ENCODE measurements at places on chromosomes 1 and 21.

- DNase-seq = peak; percentile 9
Measured at GRCh38 chr1:23483321-23484252, at the start of gene ASAP3. Gene ASAP3 (minus strand): TSS chr1:23484179. CDS start chr1:23484133, 46 bp downstream.

DNA sequence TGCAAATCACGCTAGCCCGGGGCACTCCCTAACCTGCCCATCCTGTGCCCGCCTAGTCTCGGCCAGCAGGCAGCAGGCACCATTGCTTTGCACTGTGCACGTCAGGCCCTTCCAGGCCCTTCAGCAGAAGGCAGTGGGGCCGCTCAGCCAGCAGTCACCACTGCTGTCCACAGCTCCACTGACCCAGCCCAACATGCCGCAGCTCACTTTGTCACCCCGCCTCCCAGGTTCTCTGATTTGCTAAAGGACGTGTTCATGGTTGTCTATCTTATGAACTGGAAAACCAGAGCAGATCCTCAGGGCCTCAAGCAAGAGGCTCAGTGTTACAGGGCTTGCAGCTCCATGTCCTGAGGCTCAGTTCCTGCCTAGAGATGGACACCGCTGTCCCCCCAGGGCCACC lies 14.2 kb upstream of the SPOCD1 start:
- no peak for DNase-seq

- no peak for DNase-seq
Measured at GRCh38 chr1:103250441-103250861, 142.1 kb upstream of the COL11A1 start.

GRCh38 chr1:17403081-17403480 lies 31.1 kb downstream of the PADI6 start:
- DNase-seq = no peak

DNA sequence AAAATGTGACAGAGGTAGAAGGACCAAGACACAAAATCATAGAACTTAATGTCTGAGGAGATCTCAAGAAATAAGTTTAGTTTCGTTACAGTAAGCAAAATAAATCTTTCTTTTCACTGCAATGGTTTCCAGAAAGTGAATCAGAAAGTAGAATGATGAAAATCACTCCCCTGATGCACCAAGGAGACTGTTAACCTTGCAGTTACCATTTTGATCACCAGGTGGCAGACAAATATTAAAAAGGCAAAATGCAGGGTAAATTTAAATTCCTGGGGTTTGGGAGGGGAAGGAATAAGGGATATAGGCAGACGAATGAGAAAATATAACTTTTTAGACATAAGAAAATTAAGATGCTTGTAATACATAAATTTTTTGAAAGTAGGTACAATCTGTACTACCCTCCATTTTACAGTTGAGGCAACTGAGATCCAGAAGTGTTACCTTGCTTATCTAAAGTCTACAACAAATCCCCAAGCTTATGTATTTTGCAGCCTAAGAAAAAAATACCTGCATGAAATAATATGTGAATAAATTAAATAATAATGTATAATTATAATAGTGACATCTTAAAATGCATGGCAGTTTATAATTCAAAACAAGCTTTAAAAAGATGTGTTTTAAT lies 253.2 kb downstream of the CRB1 start:
- DNase-seq = peak; percentile 15

DNA sequence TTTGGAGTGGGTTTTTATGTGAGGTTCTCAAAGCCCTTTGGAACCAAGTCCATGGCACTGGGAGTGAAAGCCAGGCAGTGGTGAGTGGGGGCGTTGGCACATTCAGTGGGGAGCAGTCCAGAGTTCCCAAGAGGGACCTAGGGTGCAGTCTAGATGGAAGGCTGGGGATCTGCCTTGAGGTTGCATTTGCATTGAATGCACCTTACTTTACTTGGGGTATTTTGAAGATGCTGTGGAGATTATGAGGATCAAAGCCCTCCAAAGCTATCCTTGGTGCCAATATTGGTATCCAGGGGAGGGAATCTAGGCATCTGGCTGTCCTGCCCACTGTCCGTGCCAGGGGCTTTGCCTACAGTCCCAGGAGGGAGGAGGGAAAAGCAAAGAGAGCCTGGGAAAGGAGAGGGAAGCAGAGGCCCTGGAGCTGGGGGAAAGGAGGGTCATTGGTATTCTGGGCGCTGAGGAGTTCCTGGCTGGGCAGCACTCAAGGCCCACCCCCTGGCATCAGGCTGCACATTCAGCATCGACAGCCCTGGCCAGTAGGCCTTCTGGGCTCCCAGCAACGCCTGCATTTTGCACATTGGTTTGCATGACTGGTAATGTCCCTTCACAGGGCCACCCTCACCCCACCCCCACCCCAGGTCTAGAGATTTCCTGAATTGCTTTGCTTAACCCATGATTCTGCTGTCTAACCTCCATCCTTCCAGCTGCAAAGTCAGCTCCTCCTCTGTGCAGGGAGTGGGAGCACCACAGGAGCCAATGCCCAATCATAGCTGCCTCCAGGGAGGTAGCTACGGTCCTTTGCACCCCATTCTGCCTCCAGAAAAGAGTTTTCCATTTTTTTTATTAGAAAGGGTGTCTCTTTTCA lies 843 bp upstream of the BCAN start:
- DNase-seq = no peak

GRCh38 chr1:21188235-21188634 lies 11.5 kb upstream of the EIF4G3 start:
- no peak for DNase-seq

DNA sequence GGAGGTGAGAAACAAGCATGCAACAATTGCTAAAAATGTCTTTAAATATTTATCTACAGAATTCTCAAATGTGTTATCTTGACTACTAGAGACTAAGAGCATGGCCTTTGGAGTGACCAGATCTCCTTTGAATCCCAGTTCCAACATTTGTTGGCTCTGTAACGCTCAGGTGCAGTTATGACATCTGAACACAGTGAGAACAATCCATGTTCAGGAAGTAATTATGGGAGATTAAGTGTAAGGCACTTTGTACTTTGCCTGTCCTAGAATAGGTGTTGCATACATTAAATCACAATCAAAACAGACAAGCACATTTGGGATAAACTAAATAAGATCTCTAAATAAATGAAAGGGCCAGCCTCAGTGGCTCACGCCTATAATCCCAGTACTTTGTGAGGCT lies 454.5 kb downstream of the SMYD3 start:
- no peak for DNase-seq

- no peak for DNase-seq
Measured at GRCh38 chr1:3435666-3436065, 18.8 kb upstream of the ARHGEF16 start.

DNA sequence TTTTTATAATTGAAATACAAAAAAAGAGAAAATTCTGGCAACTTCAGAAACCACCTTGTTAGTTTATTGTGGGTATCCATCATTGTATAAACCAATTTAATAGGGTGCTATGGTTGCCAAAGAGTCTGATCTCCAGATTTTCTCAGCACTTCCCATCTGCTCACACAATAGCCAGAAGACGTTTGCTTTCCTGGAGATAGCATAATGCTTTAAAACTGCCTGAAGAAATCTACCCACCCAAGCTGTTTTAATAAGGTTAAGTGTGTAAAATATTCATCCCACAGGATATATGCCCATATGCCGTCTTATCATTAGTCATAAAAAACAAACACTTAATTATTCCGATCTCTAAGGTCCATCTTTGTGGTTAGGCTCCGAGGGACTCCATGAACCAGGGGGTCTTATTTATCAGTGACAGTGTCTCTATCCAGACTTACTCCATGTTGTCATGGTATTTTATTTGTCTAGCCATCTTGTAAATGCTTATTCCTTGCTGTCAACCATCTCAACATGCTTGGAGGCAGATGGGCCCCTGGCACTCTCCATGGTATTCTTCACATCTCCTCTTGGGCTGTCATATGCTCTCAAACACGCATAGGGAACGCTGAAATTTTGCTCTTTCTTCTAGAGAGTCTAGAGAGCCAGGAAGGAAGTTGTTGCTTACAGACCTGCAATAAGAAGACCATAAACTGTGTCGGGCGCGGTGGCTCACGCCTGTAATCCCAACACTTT lies 58.5 kb downstream of the MAP10 start:
- DNase-seq = no peak

DNA sequence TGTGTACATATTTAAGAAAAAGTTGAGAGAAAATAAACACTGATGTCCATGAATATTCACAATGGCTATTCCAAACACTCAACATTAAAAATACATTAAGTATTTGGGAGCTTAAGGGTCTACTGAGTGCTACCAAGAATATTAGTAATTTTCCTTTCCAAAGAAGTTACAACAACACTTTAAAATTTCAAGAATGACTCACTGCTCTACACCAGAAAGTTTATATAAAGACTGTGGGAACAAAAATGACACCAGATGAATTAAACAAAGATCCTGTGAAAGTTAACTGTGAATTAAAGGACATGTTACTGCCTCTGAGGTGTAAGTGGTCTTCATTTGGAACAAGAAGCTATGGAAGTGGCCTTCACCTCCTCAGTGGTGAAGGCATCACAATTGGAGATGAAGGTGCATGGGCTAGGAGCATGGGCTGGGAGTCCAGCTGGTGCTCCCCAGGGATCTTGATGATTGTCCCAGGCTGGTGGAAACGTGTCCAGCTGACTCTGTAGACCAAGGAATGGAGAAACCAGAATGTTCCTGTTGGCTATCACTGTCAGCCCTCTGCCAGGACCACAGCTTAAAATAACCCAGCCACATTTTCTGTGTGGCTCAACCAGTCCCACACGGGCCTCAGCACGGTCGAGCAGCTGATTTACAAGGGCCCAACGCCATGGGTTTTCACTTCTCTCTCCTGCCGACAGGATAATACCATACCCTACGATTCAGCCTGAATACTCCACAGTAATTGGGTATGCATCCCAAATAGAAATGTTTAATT lies 28.8 kb downstream of the TAF5L start:
- no peak for DNase-seq

- DNase-seq = no peak
Measured at GRCh38 chr1:8411803-8412182, 93.9 kb downstream of the SLC45A1 start.

- no peak for DNase-seq
Measured at GRCh38 chr1:70504176-70504820, 93.2 kb downstream of the CTH start.

GRCh38 chr1:161139766-161140165 lies 7.3 kb upstream of the DEDD start:
- no peak for DNase-seq

DNA sequence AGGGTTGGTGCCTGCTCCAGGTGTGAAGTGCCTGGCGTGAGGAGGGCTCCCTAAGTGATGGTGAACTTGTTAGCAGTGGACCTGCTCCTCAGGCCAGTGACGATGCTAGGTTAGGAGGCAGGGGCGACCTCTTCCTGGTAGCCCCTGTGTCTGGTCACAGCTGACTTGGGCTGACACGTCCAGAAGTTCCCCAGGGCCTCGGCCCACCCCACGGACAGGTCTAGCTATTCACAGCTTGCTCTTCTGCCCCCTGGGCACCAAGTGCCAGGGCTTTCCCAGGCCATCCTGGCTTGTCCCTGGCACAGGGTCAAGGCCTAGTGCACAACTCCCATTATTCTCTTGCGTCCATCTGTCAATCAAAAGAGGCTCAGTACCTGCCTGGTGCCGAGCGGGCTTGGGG lies 10.9 kb upstream of the C1orf167 start:
- DNase-seq = no peak

DNA sequence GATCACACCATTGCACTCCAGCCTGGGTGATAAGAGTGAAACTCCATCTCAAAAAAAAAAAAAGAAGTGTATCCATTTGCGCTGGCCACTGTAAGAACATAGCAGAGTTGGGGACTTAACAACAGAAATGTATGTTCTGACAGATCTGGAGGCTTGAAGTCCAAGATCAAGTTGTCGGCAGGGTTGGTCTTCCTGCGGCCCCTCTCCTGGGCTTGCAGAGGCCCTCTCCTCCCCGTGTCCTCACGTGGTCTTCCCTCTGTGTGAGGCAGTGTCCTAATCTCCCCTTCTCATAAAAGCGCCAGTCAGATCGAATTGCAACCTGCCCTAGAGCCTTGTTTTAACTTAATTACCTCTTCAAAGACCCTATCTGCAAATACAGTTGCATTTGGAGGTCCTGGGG lies 52.6 kb downstream of the MT1HL1 start:
- DNase-seq = no peak

DNA sequence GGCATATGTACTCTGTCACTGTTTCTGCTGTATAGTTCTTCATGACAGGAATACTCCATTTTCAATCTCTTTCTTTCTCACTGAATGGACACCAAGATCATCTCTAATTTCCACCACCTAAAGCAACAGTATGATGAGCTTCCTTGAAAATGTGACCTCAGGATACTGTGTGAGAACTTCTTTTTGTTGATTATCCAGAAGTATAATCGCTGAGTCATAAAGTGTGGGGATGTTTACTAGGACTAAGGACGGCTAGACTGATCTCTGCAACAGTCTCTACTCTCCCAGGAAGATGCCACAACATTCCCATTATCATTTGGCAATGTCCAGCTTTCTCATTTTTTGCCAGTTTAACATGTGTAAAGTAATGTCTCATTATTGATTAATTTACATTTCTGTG lies 70.3 kb downstream of the TNFSF18 start:
- DNase-seq = no peak

GRCh38 chr1:63918418-63918945 lies 144.7 kb downstream of the ROR1 start:
- DNase-seq = no peak

GRCh38 chr21:34372321-34372720 lies 3.0 kb upstream of the SMIM11 start:
- no peak for DNase-seq

DNA sequence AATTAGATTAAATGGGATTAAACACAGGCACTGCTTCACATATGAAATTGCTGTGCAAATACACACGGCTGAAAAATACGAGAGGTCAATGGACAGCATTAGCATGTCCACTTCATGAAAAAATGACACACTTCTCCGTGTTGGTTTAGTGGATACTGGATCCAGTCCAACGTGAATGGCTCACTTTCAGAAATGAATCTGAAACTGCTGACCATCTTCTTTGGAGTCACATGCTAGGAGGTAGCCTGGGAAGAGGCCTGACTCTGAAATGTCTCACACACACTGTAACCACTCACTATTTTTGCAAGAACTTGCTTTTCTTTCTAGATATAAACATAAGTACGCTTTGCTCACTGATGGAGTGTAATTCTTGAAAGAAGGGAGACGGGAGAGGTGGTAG lies 127.3 kb downstream of the HLCS start:
- no peak for DNase-seq

- DNase-seq = no peak
Measured at GRCh38 chr1:171772312-171772711, 9.1 kb upstream of the METTL13 start.

- DNase-seq = no peak
Measured at GRCh38 chr1:225754940-225755641, 22.5 kb upstream of the SRP9 start.

DNA sequence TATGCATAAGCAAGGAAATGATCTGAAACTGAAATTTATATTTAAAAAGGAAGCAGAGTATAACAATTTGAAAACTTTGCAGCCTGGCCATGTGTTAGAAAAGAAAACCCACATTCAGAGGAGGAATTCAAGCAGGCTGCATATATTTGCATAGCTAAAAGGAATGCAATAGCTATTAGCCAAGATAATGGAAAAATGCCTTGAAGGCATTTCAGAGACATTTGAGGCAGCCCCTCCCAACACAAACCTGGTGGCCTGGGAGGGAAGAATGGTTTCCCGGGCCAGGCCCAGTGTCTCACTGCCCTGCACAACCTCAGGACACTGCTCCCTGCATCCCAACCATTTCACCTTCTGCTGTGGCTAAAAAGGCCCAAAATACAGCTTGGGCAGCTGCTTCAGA lies 136.8 kb downstream of the TYW3 start:
- DNase-seq = no peak

GRCh38 chr1:241323514-241324195 lies 33.4 kb downstream of the RGS7 start:
- DNase-seq = peak; percentile 36
